ENCODE measurements at places on chromosomes 1 and 21. TPM values are rescaled to one million over a fixed set of nuclear protein-coding genes. Genes with fewer than 3 reads are reported as not detected.

GRCh38 chr1:215507119-215507518 is 60.0 kb upstream of the KCTD3 start:
- no peak for DNase-seq

DNA sequence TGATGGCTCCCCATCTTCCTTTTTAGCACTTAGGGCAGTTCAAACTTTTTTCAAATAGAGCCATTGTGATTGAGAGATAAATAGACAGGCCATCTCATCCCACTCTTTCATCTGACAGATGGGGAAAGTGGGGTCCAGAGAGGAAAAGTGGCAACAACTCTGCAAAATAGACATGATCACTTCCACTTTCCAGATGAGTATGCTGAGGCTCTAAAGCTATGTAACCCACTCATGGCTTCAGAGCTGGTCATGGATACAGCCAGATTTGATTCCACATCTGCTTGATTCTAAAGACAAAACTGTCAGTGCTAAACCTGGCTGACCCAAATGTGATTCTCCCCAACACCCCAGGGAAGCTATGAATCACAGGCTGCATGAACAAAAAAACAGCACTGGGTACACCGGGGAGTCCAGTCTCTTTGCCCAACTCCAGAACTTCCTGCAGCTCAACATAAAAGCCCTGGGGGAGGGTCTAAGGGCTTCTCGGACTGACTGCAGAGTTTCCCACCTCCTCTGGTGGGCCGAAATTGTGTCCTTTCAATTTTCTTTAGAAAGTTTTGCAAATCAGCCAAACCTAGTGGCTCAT is 59.3 kb downstream of the PLPP3 start:
- no peak for DNase-seq

DNA sequence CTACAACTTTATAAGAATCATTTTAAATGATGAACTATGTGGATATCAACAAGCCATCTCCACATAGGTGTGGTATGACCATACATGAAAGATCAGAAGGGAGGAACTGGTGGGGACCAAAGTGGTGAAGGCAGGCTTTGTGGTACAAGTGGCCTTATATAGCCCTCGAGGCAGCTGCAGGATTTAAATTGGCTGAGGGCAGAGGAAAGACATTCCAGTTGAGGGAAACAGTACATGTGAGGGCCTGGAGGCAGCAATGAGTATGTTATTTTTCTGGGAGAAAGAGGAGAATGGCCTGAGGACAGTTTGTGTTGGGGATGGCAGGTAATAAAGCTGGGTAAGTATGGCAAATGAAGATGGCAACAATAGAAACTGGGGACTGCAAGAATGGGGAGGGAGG is 17.1 kb downstream of the OSCP1 start:
- DNase-seq, result no peak

DNA sequence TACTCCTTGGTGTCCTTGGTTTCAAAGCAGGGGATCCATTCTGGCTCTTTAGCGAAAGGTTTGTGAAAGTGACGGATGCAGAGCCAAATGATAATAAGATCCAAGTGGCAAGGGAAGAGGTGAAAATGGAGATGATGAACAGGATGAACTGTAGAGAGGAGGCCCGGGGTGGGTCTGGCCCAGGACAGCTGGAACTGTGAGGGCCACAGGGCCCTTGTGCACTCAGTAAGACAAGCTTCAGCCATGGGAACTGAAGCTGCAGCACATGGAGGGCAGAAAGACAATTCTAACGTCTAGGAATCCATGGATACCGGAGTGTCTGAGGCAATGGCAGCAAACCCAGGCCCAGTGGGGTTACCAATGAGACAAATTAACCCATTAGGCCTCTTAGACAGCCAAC is 4.8 kb downstream of the KCNA2 start:
- DNase-seq, result peak; percentile 64

DNA sequence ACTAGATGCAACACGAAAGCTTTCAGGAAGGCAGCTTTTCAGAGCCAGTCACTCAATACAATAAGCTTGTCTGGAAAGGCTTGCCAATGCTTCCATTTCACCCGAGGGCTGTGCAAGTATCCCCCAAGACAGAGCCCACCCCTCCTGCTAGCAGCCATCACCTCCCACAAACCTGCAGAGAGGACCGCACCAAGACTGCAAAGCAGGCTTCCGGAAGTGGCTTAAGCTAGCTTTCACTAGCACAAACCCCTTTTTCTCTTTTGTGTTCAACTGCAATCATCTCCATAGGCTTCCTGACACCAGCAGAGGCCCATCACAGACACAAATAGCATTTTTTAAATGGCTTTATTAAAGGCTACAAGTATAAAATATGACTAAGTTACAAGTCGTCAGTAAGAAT is 31.5 kb downstream of the C1orf198 start:
- no peak for DNase-seq

The SHISAL2A gene
- not detected for total RNA-seq

- no peak for DNase-seq
These were observed 18.8 kb upstream of the TENT5B start for GRCh38 chr1:27031235-27032118.

DNA sequence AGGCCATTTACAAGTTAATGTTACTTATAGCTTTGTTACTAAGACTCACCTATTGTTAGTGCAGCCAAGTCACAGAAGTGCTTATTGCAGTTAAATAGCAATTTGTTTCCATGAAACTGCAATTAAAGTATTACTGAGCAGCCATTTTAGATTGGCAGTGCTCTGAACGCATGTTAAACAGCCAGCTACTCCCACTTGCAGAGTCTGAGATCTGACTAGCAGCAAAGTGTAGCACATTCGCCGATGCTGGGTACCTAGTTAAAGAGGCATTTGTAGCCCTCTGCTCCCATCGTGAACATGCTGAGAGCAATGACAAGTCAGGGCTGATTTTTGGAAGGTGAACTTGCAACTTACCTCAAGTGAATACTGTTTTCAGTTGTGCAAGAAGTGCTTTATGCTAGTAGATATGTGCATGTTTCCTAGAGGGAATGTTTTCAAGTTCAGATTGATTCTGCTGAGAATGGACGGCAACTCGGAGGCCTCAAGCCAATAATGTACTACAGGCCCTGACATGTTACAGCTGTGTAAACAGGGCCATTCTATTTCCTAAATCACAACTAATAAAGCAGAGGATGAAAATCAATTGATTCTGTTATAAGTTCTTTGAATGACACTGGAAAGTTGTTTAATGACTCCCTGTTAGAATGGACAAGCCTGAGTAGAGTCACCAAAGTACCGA is 19.8 kb downstream of the LMO4 start:
- no peak for DNase-seq

The EFCAB7 gene
- 3.4 TPM for total RNA-seq

The TAGLN2 gene
- total RNA-seq, result 314 TPM

- no peak for DNase-seq
These were observed 314.4 kb upstream of the RUNX1 start for GRCh38 chr21:35363458-35363857.

The TMEM54 gene
- total RNA-seq, result 26.8 TPM

The UTP25 gene
- 7.3 TPM for total RNA-seq

The NEXN gene
- 15.4 TPM for total RNA-seq

- no peak for DNase-seq
These were observed 136.2 kb upstream of the ZBTB40 start for GRCh38 chr1:22315315-22316078.

DNA sequence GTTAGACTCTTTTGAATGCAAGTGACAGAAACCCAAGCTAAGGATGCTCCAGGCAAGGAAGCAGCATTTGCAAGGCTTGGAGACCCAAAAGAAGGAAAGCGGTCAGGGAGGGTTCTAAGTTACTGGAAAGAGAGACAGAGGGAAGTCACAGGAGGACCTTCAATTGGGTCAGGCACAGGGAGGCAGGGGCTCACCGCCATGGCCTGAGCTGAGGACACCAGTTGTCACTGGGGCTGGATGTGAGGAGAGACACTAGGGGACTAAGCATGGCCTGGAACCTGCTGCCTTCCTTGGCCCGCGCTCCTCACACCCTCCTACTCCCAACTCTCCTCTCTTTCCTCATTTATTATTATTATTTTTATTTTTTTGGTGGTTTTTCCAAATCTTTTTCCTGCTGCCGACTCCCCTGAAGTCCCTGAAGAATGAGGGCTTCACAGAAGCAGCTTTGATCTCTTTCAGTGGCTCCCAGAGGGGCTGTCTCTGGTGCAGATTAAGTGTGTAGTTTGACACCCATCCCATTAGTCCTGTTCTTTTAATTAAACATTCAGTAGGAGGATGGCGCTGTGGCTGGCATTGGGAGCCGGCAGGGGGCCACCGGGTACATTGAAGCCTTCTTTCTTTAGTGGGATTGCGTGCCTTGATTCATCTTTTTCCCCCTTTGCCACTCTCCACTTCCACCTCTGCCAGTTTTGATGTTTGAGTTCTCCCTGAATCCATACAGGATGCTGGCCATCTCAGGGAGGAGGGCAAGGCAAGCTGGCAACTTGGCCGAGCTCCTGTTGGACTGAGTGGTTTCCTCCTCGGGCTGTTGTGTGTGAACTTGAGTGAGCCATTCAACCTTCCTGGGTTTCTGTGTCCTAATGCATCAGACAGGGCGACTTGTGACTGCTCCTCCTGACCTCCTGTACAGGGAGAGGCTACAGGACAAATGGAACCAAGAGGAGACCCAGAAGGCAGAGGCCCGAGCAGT is 59.3 kb downstream of the MDM4 start:
- no peak for DNase-seq

- DNase-seq, result no peak
These were observed 111.1 kb downstream of the BRINP2 start for GRCh38 chr1:177281901-177282300.

The CNR2 gene
- not detected for total RNA-seq

- DNase-seq, result no peak
These were observed 103.4 kb downstream of the ZBTB18 start for GRCh38 chr1:244154508-244154871.

DNA sequence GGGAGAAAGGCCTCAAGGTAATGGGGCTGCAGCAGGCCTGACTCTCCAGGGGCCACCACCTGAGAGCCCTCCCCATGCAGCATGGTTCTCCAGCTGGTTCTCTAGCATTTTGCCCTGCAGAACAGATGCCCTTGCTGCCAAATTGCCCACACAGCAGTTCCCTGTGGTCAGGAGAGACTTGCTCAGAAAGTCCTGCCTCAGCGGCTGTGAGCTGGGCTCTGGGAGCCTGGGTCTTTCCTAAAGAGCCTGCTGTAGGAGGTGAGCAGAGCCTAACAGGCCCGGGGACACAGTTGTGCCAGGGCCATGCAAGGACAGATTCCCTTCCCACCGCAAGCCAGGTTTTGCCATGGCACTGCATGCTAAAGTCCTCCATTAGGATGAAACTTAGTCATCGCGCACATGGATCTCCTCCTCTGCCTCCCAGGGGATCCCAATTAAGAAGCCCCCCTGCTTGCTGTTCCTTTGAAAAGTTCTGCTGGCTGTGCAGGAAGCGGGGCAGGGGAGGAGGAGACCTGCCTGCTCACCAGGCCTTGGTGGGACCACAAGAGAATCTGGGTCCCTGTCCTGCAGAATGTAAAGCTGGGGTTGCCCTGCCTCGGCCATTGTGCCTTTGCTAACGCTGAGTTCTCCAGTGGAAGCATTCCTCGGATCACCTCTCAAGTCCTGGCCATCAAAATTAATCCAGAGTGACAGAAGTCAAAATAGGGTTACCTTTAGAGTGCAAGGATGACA is 21.4 kb downstream of the TEX35 start:
- DNase-seq, result peak; percentile 62

DNA sequence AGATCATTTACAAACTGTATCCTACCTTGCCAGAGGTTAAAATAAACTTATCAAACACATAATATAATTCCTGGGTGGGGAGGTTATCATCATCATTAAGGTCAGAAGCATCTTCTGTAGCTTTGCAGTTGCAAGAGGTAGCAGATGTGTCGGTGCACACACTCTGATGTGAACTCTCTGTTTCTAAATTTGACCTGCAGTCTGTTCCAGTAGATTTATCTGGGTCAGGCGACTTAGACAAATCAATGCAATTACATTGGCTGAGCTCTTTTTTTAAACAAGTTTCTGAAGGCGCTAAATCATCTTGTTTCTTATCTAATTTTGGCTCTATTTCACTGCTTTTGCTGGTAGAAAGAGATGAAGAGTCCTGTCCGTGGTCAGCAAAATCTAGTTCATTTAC is 70.4 kb downstream of the PRPF38A start:
- no peak for DNase-seq

The KRTAP21-3 gene
- total RNA-seq, result not detected

The CELA3B gene
- 0.90 TPM for total RNA-seq

DNA sequence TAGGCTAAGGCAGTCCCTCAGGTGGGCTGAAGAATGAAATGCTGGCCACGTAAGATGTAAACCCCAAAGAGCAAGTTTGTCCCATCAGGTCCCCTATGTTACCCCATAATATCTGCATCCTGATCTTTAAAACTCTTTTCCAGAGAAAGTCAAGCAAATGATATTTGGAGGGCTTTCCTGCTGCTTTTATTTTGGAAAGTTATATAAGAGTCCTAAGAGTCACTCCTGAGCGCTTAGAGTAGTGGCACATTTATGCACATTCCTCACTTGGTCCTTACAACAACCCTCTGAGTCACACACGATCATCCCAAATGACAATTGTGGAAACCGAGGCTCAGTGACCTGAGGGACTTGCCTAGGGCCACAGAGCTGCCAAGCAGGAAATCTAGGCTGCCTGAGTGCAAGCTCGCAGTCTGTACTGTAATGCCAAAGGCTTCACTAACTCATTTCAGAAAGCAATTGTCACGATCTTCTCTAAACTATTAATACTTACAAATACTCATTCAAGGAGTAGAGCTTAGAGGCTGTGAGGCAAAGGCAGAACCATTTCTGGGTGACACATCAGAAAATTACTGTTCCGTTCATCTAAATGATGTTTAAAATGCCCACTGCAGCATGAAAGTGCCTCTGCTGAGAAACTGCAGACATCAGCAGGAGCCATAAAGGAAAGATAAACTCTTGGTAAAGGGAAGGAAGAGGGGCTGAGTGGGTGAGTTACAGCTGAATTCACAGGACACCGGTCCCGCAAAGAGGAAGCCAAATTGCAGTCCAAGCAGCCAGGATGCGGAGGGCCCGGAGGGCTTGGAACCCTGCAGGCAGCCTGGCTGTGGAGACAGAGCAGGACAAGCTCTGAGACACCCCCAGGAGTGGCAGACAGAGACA is 30.8 kb downstream of the CAPZB start:
- no peak for DNase-seq
